ENCODE measurements at places on chromosomes 4 and X. TPM values are rescaled to one million over a fixed set of nuclear protein-coding genes. Genes with fewer than 3 reads are reported as not detected.

- no peak for DNase-seq
These were observed 46.7 kb upstream of the NRK start for GRCh38 chrX:105775679-105776078.

DNA sequence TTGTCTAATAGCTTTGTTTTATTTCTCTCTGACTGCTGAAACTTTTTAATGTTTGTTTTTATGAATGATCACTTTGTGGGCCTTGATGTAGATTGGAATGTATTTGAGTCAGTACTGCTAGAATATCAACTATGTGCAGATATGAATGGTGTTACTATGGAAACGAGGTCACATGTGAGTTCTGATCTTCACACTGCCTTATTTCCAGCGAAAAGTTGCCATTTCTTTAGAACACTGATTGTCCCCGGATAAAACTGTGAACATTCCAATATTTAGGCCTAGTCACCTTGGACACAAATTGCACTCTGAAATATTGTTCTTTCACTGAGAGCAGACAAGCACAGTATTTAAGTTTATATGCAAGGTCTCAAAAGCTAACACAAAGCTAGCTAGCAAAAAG is 27.2 kb upstream of the MAGED1 start:
- DNase-seq: peak; percentile 0

DNA sequence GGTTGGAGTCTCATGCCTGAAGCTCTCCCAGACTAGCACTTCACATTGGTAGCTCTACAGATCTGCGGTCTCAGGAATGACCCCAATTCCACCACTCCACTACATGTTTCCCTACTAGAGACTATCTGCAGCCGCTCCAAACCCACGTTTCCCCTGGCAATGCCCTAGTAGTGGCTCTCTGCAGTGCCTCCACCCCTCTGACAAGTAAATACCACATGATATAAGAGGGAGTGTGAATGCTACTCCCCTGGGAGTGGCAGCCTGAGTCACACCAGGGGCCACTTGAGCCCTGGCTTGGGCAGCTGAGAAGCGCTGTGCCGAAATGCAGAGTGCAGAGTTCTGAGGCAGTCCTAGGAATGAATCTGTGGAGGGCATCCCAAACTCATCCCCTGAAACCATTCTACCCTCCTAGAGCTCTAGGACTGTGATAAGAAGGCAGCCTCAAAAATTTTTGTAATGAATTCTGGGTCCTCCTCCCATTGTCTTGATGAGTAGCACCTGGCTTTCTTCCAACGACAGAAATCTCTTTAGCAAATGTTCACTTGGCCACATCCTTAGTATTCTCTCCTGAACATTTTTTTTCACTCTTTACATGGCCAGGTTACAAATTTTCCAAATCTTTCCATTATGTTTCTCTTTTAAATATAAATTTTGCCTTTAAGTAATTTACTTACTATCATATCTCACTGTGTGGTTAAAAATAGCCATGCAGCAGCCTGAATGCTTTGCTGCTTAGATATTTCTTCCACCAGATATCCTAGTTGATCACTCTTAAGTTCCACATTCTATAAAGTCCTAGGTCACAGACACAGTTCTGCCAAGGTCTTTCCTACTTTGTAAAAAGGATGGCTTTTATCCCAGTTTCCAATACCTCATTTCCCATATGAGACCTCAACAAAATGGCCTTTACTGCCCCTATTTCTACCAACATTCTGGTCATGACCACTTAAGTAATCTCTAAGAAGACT is 160.2 kb upstream of the CPEB2 start:
- DNase-seq: peak; percentile 25

Gene EIF1AX
- total RNA-seq: 54.1 TPM

DNA sequence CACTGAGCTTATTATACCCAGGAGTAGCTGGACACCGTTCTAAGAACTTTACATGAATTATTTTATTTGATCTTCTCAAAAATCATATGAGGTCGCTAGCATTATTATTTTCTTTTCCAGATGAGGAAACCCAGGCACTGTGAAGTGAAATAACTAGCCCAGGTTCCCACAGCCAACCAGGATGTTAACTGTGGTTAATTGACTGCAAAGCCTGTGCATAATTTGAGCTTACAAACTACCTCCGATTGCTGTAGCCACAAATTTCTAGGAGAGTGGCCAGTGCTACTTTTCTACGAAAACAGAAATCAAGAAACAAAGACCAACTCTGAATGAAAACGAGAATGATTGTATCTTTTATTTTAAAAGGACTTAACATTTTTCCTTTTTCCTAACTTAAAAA is 27.2 kb downstream of the SPRY1 start:
- DNase-seq: no peak

Gene UGT2B15
- not detected for total RNA-seq

DNA sequence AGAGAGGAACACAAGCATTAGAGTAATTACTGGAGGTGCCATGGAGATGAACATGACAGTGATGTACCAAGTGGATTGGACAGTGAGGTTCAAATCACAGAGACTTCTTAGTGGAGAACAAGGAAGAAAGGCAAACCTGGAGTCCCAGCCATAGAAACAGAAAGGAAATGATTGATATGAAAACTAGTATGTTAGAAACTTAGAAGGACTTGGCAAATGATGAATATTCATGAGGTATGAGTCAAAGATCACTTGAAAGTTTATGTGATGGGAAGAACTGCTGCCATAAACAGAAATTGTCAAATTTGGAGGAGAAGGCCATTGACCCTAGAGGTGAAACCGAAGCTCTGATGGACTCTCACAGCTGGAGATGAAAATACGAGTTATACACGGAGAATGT is 88.2 kb downstream of the PHOX2B start:
- no peak for DNase-seq

All from GM23248 (cell line).